ENCODE measurements at places on chromosomes 5 and 9.

DNA sequence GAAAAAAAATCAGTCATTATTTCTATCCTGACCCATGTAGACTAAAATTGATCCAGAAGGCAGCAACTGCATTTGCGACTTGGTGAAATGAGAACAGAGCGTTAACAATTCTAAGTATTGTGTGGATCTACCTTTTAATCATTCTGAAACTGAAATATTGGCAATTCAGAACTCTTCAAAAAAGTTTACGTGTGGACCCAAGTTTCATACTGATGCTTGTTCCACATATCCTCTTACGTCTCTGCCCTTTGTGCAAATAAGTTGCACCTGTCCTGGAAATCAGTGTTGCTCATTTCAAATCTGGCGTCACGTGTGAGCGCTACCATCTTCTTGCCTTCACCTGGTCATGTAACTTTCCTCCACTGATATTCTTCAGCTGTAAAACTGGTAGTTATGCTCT, 74.7 kb downstream of the NTRK2 start:
- DNase-seq: no peak

GRCh38 chr5:161546470-161547301, at the start of gene GABRB2:
GABRB2 (minus strand) TSS chr5:161546725; CDS start chr5:161546643, 82 bp downstream.
- DNase-seq: peak; percentile 42

DNA sequence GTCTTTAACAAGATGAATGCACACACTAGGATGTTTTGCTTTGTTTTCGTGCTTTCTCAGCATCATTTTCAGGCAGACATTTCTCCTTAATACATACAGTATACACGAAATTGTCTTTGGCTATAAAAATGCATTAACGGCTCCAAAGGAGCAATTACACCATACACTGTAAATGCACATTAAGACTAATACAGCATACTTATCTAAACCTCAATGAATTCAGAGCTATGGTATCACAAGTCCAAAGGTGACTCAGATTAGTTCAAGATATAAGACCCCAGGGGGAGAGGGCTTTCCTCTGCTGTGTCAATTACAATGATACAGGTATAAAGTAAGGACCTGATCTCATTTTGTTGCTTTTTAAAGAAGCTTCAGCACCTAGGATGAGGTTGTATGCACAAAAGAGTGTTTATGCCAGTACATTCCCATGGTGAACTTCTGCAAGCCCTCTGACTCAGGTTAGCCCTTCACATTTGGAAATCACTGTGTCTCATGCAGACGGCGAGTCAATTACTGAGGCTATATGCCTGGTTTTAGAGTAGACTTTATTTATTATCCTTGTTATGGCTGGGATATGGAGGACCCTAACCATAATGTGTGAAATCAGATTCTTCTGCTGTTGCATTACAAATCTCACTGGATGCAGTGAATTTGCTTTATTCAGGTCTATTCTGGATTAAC, 233.3 kb downstream of the ZNF608 start:
- DNase-seq: no peak

GRCh38 chr5:9799606-9800005, 169.5 kb upstream of the TAS2R1 start:
- DNase-seq: no peak

DNA sequence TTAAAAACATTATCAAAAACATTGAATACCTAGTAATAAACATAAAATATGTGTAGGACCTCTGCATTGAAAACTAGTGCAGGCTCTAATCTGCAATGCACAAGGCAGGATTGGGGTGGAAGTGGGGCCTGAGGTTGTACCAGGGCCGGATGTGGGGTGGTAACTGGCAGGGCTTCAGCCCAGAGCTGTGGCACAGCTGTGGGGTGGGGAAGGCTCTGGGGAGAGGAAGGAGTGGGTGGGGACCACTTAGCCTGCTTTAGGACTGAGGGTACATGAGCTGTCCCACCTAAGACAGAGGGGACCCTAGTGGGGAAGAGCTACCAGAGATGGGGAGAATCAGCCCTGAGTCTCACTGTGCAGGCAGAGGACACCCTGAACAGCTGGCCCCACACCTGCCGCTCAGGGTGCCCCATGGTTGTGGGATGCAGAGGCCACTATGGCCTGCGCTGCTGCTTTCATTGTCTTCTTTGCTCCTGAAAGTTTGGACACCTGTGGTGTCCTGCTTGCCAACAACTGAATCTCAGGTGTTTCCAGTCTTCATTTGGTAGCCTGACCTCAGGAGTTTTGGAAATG, 311.4 kb downstream of the TLE4 start:
- DNase-seq: peak; percentile 62

DNA sequence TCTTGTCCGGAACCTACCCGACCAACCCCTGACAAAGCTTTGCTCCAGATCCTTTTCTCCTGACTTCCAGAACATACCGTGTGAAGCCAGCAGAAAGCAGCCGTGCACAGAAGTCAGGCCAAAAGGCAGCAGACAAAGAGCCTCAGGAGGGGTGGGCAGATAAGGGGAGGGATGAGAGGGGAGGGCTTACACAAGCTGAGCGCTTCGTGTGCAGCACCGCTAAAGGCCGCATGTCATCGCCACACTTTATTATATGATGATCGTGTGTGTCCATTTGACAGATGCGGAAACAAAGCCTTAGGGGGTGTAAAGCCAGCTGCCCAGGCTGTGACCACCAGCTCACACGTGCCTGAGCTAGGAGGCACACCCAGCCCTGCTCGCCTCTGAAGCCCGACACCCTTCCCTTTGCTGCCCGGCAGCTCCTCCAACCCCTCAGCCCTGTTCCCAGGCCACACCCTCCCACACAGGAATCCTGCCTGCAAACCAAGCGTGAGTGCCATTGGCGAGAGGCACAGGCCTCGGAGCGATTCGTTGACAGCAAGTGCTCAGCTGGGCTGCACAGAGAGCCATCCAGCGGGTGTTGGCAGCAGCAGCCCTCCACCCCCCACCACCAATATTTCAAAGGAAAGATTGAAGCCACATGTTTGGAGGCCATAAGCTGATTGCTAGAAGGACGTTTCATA, 170.5 kb upstream of the SMIM23 start:
- no peak for DNase-seq

DNA sequence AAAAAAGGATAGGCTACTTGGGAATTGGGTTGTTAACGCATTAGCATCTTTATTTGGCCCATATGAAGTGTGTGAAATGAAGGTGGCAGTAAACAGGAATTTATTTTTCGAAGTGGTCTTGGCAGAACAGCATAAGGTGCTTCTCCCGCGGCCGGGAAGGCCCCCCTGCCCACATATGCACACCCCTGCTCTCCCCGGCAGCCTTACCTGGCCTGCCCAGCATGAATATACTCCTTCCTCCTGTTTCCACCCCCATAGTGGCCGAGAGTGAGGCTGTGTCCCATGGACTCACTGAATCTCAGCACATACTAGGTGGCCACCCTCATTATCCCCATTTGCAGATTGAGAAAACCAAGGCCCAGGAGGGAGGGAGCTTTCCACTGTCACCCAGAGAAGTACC, 54.0 kb upstream of the OLFM1 start:
- DNase-seq: no peak

DNA sequence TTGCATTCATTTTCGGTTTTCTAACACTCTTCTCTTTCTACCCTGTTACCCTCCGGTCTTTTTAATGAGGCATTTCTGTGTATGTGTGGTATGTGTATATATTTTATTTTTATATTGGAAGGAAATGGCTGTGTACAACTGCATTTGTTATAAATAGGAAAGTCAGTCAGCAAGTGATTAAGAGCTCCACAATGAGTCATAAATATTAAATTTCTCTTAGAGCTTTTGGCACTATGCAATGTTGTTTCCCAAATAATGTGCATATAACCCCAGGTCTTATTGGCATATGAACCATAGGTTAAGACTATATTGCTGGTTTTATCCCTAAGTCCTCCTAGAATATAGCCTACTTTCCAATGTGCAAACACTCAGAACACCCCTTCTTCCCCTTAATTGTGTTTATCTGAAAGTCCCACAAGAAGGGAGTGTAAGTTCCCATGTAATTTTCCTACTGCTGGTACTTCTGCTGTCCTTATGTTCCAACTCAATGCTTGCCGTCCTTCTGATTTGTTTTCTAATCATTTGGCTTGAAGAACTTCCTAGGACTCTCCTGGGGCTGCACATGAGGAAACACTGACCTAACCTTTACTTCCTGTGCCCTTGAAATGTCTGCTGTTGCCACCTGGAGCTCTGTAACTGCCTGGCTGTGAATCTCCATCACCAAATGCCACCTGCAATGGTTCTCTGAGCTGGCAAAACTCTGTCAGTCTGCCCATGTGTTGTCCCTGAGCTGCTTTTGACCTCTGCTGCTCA, 65.5 kb upstream of the PCSK5 start:
- DNase-seq: no peak

DNA sequence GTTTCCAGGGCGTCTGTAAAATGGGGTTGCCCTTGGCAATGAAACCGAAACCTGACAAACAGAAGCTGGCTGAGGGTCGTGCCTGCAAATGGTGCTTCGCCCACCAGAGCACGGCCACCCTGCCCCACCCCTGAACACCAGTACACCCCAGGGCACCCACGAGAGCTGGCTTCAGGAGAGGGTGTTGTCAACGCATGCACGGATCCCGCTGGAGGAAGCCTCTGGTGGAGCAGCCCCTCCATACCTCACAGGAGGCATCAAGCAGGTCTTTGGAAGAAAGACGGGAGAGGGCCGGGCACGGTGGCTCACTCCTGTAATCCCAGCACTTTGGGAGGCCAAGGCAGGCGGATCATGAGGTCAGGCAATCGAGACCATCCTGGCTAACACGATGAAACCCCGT, 8.6 kb downstream of the SLC6A3 start:
- no peak for DNase-seq

DNA sequence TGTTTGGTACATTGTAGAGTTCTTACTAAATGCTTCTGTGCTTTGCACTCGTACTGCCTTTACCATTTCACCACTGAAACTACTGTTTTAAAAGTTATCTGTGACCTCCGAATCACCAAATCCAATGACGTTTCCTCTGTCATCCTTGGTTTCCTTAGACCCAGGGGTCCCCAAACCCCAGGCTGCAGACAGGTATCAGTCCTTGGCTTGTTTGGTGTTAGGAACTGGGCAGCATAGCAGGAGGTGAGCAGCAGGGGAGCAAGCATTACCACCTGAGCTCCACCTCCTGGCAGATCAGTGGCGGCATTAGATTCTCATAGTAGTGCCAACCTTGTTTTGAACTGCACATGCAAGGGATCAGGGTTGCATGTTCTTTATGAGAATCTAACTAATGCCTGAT, 26.8 kb upstream of the APC start:
- no peak for DNase-seq

DNA sequence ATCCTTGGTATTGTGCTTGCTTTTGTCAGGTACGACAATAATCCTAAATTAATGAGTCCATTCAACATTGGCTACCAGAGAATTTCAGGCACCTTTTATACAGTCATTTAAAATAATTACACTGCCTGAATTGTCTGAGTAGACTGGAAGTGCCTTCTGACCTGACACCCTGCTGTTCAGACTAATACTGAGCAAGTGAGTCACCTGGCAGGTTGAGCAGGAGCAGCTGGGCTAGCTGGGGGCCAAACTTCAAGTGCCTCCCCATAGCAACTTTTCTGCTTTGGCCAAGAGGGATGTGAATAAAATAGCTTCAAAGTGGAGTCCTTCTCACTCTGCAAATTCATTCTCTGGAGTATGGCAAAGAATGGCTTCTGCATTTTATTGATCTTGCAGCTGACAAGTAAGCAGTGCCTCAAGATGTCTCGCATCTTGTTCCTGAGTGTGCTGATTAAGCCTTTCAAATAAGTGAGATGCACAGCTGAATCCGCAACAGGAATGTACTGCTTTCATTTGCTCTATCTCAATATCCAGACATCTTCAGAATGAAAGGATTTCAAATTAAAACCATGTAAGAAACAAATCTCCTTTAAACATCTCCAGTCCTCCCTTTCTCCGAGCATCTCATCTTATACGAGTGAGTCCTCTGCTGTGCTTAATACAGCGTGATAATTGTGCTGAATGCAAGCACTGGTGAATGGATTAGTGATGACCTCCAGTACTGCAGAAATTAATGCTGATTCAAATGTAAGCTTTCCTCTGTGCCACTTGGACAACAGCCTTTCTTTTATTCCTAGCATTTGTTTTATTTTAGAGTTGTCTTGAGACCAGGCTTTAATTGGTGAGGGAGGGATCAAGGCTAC, 271.2 kb downstream of the EDIL3 start:
- no peak for DNase-seq

DNA sequence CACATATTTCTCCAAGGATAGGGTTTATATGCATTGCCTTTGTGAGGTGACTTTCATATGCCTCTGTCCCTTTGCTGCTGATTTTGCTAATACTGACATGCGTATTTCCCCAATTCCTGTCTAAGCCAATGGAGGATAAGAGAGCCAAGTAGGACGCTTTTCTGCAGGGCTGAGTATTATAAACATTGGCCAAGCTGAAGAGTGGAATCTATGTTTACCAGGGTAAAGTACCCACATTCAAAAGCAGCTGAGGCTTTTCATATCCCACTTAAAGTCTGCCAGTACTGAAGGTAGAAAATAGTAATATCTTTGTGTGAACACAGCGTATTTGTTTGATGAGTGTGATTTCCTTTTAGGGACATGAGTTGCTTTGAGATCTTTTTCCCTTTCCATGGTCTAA, 128.8 kb upstream of the GPR151 start:
- DNase-seq: no peak

GRCh38 chr5:123598028-123598689, 86.2 kb downstream of the CSNK1G3 start:
- no peak for DNase-seq

DNA sequence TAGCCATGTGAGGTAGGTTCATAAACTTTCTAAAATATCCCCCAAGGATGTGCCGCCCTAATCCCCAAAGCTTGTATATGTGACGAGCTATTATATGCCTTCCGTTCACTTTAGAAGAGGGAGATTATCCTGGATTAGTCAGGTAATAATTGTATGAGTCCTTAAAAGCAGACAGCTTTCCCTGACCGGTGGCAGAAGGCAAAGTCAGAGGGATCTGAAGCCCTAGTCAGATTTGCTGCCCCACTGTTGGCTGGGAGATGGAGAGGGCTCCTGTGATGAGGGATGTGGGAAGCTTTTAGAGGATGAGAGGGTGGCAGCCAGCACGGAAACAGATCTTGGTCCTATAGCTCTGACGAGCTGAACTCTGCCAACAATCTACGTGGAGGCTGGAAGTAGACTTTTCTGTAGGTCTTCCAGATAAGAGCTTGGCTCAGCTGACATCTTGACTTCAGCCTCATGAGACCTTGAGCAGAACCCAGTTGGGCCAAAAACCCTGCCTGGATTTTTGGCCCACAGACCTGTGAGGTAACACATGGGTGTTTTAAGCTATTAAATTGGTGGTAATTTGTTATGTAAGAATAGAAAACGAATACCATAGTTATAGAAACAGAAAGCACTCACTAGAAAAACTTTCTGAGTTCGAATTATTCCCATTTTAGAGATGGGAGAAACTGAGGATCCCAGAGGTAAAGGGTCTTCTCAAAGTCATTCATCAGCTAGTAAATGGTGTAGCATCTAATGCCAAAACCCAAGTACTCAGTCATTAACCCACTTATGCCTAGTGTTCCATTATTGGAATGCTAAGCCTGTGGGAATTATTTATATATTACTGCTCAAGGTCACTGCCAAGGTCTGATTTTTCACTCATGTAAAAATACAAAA, 48.9 kb downstream of the SH3PXD2B start:
- no peak for DNase-seq

GRCh38 chr5:1443171-1443570, 2.1 kb downstream of the SLC6A3 start:
- no peak for DNase-seq

GRCh38 chr5:150599917-150600511, 40.4 kb upstream of the SYNPO start:
- no peak for DNase-seq

- DNase-seq: peak; percentile 53
These were observed 46.6 kb downstream of the CYFIP2 start for GRCh38 chr5:157312492-157312891.

Measured in stimulated activated naive CD8-positive, alpha-beta T cell treated with anti-CD3 and anti-CD28 coated beads, Interleukin-15, Interleukin-2, amounts not matched to agents 100 U/mL and 50 U/mL, for 24 hours (primary cell).